Liver (tissue), 10 donors: ENCODE measurements at places on chromosomes 16 and 17.

DNA sequence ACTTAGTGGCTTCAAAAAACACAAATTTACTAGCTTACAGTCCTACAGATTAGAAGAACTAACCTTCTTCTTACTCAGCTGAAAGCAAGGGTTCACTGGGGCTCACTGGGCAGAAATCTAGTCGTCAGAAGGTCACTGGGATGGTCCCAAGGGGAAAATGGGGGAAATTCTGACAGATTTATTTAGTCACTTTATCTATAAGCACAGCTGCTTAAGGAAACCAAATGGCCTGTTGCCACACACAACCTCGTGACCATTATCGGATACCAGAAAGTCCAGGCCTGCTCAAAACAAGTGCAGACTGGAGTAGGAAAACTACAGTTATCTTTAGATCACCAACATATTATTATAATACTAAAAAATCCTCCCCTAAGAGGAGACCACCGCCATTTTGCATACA, 374.6 kb upstream of the ASIC2 start:
- no peak overlapping the region for H3K27ac ChIP-seq
- DNase-seq: no peak
- H3K4me1 ChIP-seq: no peaks in the 10 kb centered on the region
- H3K36me3 ChIP-seq: no peaks in the 10 kb centered on the region

- no peak overlapping the region for H3K4me3 ChIP-seq
- H3K27me3 ChIP-seq: no peaks in the 10 kb centered on the region
- H3K36me3 ChIP-seq: no peaks in the 10 kb centered on the region
- H3K4me1 ChIP-seq: no peaks in the 10 kb centered on the region
- no peak for DNase-seq
Measured at GRCh38 chr17:13395346-13395745, 206.4 kb downstream of the HS3ST3A1 start.

DNA sequence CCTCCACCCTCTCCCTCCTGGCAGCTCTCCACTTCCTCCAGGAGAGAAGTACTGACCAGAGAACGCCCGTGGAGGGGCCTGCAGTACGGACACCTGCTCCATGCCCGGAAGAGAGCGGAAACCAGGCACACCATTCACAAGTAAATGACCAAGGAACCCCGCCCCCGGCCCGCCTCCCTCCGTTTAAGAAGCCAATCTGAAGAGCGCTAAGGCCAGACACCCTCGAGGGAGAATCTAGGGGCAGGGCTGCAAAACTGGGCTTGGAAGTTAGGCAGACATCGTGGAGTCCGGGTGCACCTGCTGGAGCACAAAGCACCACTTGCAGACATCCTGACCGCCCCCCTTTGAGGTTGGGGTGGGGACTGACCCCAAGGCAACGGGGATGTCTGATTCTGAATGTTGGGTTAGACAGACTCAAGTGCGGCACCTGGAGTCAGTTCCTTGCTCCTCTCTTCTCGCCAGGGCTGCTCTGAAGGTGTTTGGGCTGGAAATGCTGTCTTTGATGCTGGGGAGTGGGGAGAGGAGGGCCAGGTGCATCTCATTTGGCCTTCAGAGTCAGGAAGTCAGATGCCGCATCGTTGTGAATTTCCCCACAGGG, 964 bp upstream of the FAAP100 start:
- H3K4me3 ChIP-seq: peak overlapping the region; percentile 94
- H3K4me1 ChIP-seq: peaks cover 36% of the 10 kb centered on the region
- no peaks in the 10 kb centered on the region for H3K27me3 ChIP-seq
- peaks cover 3% of the 10 kb centered on the region for H3K36me3 ChIP-seq
- H3K27ac ChIP-seq: peak overlapping the region; percentile 85
- DNase-seq: peak; percentile 69

DNA sequence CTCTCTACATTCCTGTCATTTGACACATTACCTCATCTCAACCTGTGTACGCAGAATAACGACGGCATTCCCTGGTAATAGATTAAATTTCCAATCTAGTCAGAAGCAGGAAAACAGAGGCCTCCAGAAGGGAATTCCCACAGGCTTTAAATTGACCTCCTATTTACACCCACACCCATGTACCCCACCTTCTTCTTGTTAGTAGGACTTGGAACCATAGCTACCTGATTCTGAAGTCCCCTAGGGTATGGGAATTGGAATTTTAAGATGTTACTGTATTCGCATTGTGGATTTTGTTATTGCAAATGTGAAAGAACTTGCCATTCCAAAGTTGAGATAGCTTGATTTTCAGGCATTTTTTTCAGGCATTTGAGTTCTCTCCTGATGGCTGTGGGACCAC, 377.5 kb upstream of the DYNLRB2 start:
- no peaks in the 10 kb centered on the region for H3K4me1 ChIP-seq
- no peak for DNase-seq
- no peak overlapping the region for H3K4me3 ChIP-seq

- no peaks in the 10 kb centered on the region for H3K36me3 ChIP-seq
- H3K4me1 ChIP-seq: peaks cover 6% of the 10 kb centered on the region
- no peaks in the 10 kb centered on the region for H3K27me3 ChIP-seq
Measured at GRCh38 chr17:28180449-28180848, 138.0 kb downstream of the NLK start.

DNA sequence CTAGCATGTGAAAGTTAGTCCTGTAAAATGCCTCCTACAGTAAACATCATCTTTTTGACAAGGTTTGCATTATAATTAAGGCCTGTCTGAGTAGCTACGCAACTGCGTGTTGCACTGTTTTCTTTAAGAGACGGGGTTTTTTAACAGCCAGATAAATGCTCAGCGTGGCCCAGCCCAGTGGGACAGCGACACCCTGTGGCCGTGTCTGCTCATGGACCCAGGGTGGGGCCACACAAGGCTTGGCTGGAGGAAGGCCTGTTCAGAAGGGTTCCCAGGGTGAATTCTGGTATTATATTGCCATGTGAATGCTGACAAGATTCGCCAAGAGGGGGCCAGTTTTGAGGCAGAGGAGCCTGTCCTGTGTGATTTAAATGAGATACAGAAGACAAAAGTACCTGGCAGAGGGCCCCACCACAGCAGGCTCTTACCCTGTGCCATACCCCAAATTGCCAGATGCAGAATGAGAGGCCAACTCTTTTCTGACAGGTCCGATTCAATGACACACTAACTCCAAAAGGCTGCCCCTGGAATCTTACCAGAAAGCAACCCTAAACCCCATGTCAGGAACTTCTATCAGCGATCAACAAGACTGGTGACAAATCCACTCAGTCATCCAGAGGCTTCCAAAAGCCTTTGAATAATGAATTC, 65.9 kb upstream of the IRX6 start:
- H3K27me3 ChIP-seq: no peaks in the 10 kb centered on the region
- DNase-seq: peak; percentile 73
- no peaks in the 10 kb centered on the region for H3K4me1 ChIP-seq
- H3K27ac ChIP-seq: no peak overlapping the region

DNA sequence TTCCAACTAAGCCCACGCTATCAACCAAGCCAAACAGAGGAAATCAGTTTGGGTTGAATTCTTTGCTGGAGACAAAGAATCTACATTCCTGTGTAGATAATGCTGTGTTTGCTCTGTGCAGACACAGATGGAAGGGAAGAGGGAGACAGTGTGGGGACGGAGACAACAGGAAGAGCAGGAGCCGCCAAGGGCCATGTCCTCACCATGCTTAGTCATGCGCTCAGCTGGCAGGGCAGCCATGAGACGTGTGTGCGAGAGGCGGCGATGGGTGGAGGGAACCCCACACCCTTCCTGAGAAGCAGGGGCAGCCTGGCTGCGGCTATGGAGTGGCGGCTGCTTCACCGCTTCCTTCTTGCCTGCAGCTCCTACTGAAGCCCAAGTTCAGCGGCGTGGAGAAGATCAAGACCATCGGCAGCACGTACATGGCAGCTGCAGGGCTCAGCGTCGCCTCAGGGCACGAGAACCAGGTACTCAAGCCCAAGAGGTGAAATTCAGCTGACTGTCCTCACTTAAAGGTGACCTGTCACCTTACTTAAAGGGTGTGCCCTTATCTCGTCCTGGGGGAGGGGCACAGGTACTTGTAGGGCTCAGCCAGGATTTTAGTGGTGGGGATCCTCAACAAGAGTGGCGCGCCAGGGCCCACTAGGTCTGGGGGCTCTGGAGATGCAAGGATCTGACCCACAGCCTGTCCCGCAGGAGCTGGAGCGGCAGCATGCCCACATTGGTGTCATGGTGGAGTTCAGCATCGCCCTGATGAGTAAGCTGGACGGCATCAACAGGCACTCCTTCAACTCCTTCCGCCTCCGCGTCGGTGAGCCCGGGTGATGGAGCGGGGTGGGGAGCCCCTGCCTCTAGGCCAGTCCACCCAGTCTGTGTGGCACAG, 47.5 kb downstream of the ADCY7 start:
- no peaks in the 10 kb centered on the region for H3K36me3 ChIP-seq
- H3K4me1 ChIP-seq: no peaks in the 10 kb centered on the region
- no peak overlapping the region for H3K27ac ChIP-seq
- no peak overlapping the region for H3K4me3 ChIP-seq
- DNase-seq: peak; percentile 65

DNA sequence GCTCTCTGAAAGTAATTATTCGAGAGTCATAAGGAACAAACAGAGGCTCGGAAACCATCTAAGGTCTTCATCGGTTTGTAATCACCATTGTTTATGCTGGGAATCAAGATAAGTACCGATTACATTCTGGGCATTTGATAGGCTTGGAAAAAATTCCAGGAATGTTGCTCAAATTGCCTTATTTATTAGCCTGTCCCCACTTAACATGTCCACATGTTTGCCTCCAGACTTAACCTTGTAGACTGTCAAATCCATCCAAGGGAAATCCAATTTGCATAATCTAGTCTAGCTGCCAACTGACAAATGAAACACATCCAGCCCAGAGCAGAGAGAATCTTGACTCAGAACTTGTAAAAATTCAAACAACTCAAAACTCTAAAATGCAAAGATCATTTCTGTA, 51.3 kb upstream of the TMC5 start:
- no peaks in the 10 kb centered on the region for H3K27me3 ChIP-seq
- no peak overlapping the region for H3K4me3 ChIP-seq
- H3K27ac ChIP-seq: no peak overlapping the region
- no peak for DNase-seq
- no peaks in the 10 kb centered on the region for H3K4me1 ChIP-seq
- no peaks in the 10 kb centered on the region for H3K36me3 ChIP-seq

DNA sequence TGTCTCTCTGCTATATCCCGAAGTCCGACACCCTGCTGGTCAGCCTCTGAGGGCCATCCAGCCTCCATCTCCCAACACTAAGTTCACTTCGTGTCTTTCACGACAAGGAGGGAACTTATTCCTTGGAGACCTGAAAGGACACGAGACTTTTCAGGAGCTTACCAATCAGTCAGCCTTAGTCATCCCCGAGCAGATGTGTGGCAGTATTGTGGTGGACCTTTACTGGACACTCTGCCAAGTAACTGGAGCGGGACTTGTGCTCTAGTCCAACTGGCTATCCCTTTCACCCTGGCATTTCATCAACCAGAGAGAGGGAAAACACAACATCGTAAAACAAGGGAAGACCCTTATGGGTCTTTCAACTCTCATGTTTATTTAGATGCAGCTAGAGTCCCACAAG, 87.1 kb downstream of the EMP2 start:
- no peaks in the 10 kb centered on the region for H3K36me3 ChIP-seq
- no peaks in the 10 kb centered on the region for H3K27me3 ChIP-seq
- H3K4me1 ChIP-seq: no peaks in the 10 kb centered on the region
- DNase-seq: no peak
- H3K27ac ChIP-seq: no peak overlapping the region

DNA sequence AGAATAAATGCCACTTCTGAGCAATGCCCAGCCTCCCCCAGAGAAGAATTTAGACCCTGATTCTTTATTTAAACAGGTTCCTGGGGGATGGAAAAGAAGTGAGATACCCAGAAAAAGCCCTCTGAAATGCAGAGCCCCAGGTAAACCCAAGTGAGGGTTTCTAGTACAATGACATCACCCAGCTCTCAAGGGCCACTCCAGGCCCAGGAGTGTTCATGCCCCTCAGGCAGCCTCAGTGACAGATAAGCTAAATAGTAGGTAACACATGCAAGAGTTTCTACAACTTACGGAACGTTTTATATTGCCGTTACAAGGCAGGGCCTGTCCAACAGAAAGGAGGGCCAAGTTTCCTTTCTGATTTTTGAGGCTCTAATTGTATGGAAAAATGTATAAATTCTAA, 683.7 kb upstream of the SALL1 start:
- H3K4me1 ChIP-seq: no peaks in the 10 kb centered on the region
- H3K36me3 ChIP-seq: no peaks in the 10 kb centered on the region
- no peak overlapping the region for H3K27ac ChIP-seq

- no peak overlapping the region for H3K4me3 ChIP-seq
- H3K36me3 ChIP-seq: peaks cover 8% of the 10 kb centered on the region
- no peaks in the 10 kb centered on the region for H3K27me3 ChIP-seq
- H3K27ac ChIP-seq: no peak overlapping the region
- peaks cover 39% of the 10 kb centered on the region for H3K4me1 ChIP-seq
Measured at GRCh38 chr17:19673623-19674022, 25.1 kb downstream of the ALDH3A2 start.

DNA sequence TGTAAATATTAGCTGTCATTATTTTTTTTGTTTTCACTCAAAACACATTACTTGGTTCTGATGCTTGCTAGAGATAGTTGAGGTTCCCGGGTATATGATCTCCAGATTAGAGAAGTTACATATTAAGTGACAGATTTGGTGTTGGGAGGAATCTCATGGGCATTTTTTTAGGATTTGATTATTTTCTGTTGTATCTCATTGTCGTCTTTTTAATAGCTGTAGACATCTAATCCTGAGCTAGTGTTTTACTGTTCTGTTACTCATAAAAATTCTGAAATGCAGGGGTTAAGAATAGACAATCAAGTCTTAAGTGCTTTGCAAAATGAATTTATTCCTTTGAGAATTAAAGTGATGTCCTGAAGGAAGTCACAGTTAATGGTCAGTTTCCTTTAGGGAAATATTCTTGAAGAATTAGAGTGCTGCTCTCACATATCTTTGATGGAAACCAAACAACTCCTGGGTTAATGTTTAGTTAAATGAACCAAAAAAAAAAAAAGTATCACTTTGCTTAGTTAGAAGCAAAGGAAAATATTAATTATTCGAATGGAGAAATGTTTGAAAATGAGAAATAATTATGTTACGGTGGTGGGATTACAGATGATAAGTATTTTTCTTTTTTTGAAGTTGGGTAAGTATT, 251.7 kb upstream of the CACNG5 start:
- no peaks in the 10 kb centered on the region for H3K36me3 ChIP-seq
- DNase-seq: no peak
- H3K4me1 ChIP-seq: peaks cover 11% of the 10 kb centered on the region
- H3K27ac ChIP-seq: no peak overlapping the region
- H3K4me3 ChIP-seq: no peak overlapping the region

DNA sequence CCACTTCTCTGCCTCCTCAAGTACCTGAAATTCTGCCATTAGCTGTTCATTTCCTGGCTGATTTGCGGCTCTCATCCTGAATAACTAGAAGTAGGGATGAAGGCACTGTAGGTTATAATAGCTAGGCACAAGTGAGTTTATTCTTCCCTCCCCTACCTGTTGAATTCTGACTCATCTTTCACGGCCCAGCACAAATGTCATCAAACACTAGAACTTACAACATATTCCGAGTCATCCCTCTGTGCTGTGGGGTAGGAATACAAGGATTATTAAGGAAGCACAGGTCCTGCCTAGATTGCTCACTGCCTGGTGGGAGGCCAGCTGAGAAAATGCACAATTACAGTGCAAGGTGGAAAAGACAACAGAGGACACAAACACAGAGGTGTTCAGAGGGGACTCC, 103.7 kb upstream of the ASIC2 start:
- no peaks in the 10 kb centered on the region for H3K4me1 ChIP-seq
- DNase-seq: no peak
- no peaks in the 10 kb centered on the region for H3K27me3 ChIP-seq
- H3K27ac ChIP-seq: no peak overlapping the region
- no peaks in the 10 kb centered on the region for H3K36me3 ChIP-seq
